ENCODE measurements at places on chromosomes 1 and 21.

DNA sequence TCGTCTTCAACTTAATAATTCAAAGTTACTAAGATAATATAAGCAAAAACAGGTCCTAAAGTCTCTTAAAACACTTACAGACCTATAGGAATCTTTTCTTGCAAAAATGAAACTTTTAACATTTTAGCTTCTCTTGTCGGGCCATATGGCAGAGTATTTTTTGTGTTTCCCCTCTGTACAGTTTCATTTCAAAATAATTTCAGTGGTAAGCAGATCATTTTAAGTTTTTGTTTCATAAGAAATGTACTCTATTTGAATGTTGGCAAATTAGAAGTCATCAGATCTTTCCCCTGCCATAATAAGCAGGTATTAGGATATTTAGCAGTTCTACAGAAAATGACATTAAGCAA is 37.9 kb downstream of the RGL1 start:
- no peak for DNase-seq

DNA sequence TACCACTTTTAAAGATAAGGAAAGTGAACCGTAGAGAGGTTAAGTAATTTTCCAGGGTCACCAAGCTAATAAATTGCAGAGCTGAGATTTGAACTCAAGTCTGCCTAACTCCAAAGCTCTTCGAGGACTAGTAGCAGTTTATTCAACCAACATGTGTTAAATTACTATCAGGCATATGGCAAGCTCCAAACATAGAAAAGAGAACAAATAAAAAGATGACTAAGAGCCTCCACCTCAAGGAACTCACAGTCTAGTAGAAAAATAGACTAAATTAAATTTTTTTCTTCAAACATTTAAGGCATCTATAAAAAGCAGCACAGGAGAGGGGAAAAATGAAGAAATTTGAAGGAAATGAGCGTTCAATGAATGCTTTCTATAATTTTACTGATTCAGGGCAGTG is 22.2 kb downstream of the SLC9C2 start:
- DNase-seq: no peak

DNA sequence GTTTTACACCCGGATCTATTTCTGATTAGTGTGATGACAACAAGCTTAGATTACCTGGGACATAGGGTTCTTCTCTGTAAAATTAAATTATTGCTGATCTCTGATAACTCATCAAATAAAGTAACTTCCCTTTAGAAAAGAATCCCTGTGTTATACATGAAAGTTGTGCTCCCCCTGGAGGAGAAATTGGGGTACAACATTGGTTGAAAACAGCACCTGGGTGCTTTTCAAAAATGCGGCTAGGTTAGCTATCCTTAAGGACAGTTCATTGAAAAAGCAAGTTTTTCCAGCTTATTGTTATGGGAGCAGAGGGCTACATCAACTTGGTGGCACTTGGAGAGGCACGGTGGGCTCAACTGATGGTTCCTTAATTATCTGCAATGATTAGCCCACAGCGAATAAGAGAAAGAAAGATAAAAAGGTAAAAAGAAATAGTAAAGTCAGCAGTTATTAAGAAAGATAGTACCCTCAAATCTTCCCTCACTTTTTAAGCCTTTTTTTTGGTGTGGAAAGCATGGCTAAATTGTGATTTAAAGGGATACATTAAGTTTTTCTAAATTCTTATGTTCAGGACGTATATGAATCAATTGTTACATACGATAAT is 97.8 kb downstream of the FMN2 start:
- DNase-seq: peak; percentile 79

DNA sequence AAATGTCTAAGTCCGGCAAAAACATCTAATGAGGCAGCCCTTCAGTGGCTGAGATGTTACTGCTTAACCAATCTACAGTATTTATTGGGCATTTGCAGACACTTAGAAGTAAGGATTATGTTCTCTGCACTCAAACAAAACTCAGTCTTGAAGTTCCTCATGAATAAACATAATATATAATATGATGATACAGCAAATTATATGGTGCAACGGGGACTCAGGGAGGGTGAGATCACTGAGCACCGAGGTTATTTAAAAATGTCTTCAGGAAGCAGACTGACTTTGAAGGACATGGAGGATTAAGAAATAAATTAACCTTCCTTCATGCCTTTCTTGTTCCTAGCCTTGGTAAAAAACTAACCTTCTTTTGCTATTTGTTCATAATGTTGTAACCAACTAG is 27.9 kb downstream of the WDR64 start:
- DNase-seq: no peak

GRCh38 chr1:82697965-82698364 is 897.2 kb downstream of the ADGRL2 start:
- DNase-seq: no peak

GRCh38 chr1:86303041-86303690 is 93.0 kb downstream of the ODF2L start:
- no peak for DNase-seq

DNA sequence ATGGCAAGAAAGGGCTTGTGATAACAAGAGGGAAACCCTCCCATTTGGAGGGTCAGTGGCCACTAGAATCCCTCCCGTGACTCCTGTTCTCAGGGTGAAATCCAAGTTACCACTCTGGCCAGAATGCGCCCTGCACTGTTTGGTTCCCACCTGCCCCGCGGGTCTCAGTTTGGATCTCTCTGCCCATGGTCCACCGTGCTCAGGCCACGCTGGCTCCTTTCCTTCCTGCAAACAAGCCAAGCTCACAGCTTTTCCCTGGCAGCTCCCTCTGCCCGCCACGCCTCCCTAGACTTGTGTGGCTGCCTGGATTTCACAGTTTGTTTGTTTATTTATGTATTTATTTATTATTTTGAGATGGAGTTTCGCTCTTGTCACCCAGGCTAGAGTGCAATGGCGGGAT is 179.5 kb upstream of the VAMP3 start:
- no peak for DNase-seq

GRCh38 chr1:74689621-74690363 is 16.2 kb upstream of the ERICH3 start:
- peak; percentile 88 for DNase-seq

GRCh38 chr1:27201295-27201694 is 33.1 kb upstream of the WDTC1 start:
- DNase-seq: no peak

- no peak for DNase-seq
These were observed 13.2 kb downstream of the TMEM240 start for GRCh38 chr1:1527092-1527816.

DNA sequence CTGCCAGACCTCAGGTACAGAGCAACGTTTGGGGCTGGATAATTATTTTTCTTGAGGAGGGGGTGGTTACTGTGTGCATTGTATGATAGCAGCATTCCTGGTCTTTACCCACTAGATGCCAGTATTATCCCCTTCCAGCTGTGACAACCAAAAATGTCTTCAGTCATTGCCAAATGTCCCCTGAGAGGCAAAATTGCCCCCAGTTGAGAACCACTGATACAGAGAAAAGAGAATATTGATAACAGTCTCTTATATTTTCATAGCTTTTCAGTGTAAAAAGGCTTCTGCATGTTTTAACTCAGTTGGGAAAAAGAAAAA is 51.8 kb upstream of the SYT14 start:
- no peak for DNase-seq

DNA sequence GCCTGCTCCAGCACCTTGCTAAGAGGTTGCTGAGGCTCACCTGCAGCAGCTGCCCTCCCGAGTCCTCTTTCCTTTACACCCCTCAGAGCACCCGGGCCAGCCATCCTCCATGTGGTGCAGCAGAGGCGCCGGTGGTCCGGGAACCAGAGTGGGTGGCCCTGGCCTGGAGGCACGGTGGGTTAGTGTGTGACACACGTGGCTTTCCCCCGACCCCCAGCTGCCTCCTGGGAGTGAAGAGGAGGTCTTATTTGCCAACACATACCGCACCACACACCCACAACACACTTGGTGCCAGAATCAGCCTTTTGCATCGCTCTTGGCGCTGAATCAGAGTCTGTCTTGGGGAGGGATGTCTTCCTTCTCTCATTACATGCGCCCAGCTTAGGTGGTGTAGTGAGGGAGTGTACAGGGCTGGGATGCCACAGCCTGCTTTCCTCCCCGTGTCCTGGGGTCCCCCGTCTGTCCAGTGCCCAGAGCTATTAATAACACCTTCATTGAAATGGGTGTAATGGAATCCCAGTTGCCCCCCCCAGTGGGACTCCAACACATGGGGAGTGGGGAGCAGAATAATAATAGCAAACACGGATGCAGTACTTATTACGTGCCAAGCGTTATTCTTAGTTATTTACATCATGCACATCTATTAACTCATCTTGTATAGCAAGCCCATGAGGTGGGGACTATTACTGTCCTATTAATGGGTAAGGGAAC is 38.2 kb downstream of the MAPKAPK2 start:
- DNase-seq: no peak

GRCh38 chr1:27406362-27406680 is 13.9 kb downstream of the GPR3 start:
- no peak for DNase-seq

GRCh38 chr1:10900251-10900651 is 103.8 kb upstream of the CASZ1 start:
- DNase-seq: no peak

- DNase-seq: peak; percentile 20
These were observed 1.9 kb downstream of the EPHX1 start for GRCh38 chr1:225811622-225812487.

DNA sequence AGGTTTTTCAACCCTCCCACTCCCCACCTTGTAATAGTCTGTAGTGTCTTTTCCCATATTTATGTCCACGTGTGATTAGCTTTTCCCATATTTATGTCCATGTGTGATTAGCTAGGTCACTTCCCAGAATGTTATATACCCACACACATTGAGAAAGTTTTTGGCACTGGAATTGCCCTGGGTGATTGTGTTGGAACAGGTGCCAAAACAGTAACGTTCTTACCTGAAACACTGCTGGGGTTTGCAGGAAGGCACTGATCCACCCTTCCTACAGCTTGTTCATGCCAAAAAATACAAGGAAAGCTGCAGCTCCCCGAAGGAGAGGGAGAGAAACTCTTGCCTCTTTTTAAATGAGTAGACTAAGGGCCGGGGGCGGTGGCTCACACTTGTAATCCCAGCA is 68.0 kb upstream of the CXADR start:
- DNase-seq: no peak

Measured in adipocyte (in vitro differentiated cells).